ENCODE measurements at places on chromosomes 13 and 19.

DNA sequence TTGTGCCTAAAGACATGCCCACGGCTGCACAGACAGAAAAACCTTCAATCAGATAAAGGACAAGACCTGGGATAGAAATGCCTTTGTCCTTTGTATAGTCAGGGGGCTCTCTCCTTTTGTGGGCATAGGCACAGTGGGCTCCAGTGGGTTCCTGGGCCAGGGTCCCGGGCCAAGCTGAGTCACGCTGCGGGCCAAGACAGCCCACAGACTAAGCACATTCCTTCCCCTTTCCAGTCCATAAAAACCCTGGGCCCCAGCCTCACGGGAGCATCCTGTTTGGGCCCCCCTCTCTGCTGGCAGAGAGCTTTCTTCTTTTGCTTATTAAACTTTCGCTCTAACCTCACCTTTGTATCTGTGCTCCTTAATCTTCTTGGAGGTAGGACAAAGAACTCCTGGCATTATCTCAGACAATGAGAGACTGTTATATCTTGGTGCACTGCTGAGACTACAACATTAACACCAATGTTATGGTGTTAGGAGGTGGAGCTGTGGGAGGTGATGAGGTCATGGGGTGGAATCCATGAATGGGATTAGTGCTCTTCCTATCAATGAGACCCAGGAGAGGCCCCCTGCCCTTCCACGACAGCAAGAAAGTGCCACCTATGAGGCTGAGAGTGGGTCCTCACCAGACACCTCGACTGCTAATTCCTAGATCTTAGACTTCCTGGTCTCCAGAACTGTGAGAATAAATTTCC lies 20.8 kb upstream of the FBXL3 start:
- no peak for DNase-seq

- DNase-seq, result peak; percentile 6
These were observed 343.0 kb downstream of the PCDH9 start for GRCh38 chr13:66887088-66887487.

GRCh38 chr19:10419646-10420443 lies 493 bp upstream of the PDE4A start:
- DNase-seq, result no peak

DNA sequence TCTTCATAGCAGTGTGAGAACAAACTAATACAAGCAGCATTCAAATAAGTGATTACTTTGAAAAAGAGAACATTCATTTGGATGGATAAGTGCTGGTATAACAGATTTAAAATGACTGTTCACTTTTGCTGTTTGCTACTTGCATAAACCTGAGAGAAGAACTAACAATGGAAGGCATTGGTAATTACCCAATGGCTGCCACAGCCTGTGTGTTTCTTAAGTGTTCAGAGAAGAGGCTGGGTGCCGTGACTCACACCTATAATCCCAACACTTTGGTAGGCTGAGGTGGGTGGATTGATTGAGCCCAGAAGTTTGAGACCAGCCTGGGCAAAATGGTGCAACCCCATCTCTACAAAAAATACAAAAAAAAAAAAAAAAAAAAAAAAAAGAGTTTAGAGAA lies 4.9 kb upstream of the TEX26 start:
- no peak for DNase-seq

- DNase-seq, result peak; percentile 82
These were observed 900.1 kb downstream of the PCDH9 start for GRCh38 chr13:66329988-66330451.

GRCh38 chr13:97233499-97233898 lies 11.4 kb downstream of the MBNL2 start:
- no peak for DNase-seq

DNA sequence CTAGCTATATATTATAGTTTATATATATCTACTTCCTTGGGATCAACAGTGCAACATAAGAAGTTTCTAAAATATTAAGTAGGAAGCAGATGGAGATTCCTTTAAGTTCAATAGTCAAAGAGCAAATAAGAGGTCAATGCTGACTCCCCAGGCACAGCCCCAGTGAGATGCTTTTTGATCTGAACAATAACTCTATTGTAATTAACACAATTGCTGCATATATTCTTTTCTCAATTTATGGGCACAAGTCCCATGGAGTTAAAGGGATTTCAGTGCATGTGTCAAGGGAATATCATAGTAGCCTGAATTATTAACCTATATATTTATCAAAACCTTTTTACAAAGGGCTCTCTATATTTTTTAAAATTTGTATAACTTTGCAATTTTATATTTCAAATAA lies 180.8 kb downstream of the SPRY2 start:
- no peak for DNase-seq

DNA sequence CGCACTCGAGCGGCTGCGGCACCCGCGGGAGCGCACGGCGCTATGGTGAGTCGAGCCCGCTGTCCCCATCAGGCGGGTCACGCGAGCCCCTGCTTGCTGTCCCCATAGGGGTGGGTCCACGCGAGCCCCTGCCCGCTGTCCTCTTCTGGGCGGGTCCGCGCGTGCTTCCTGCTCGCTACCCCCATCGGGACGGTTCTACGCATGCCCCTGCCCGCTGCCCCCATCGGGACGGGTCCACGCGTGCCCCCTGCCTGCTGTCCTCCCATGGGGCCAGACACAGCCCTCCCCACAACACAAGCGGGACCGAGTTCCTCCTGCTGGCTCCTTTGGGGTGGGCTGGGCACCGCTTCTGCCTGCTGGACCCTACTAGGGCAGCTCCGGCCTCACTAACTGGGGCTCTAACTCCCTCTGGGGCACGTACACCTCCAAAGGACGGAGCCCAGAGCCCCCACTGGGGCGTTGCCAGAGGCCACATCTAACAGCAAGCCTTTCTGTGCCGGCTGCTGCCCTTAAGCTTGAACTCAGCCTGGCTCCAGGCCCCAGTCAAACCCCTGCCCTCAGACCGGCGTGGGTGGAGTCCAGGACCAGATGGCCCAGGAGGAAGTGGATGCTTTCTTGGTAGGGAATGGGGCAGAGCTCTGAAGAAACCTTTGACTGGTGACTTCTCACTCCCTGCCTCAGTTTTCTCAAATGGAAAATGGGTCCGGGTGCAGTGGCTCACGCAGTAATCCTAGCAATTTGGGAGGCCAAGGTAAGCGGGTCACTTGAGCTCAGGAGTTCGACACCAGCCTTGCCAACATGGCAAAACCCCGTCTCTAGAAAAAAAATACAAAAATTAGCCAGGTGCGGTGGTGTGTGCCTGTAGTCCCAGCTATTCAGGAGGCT lies 722 bp downstream of the COLGALT1 start:
- DNase-seq, result peak; percentile 25

DNA sequence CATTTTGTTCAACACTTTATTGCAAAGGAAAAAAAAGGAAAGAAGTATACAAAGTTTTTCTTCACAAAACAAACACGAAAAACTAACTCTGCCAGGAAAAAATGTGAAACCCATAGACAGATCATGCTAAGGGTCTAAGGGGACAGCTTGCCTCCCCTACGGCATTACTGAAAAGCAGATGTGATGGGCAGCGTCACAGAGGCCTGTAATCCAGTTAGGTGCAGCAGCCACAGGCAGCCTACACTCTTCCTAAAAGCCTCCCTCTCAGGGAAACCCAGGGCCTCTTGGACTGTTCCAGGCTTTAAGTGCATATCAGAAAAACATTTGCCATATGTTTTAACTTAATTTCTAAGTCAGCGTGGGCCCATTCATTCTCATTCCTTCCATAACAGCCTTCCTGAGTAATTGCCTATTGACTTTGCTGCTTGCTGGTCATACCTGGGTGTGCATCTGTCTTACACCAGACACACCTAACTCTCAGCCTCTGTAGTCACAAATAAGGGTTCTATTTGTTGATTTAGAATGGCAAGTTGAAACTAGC lies 135.7 kb upstream of the SERP2 start:
- no peak for DNase-seq

DNA sequence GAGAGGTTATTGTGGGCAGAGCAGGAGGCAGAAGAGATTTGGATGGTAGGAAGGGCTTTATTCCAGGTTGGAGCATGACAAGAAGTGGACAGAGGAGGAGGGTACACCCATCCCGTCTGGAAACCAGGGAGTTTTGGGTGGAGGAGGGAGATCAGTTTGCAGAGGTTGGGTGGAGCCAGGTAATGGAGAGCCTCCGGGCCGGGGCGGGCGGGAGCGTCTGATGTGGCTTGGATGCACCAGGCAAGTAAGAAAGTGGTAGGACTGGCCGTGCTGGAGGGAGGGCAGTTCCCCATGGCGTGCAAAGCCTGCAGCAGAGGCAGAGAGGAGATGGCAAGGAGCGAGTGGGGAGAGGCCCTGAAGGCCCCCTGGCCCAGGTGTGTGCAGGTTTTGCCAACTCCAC lies 10.9 kb downstream of the IGFLR1 start:
- no peak for DNase-seq

- DNase-seq, result no peak
These were observed 12.5 kb downstream of the GJB6 start for GRCh38 chr13:20219577-20219976.

- no peak for DNase-seq
These were observed 1131.3 kb upstream of the ATXN8OS start for GRCh38 chr13:68976287-68976686.

GRCh38 chr13:110811771-110812120 lies 98.2 kb downstream of the ING1 start:
- DNase-seq, result no peak

- DNase-seq, result peak; percentile 14
These were observed 65.1 kb upstream of the ARHGEF7 start for GRCh38 chr13:111049791-111050538.

DNA sequence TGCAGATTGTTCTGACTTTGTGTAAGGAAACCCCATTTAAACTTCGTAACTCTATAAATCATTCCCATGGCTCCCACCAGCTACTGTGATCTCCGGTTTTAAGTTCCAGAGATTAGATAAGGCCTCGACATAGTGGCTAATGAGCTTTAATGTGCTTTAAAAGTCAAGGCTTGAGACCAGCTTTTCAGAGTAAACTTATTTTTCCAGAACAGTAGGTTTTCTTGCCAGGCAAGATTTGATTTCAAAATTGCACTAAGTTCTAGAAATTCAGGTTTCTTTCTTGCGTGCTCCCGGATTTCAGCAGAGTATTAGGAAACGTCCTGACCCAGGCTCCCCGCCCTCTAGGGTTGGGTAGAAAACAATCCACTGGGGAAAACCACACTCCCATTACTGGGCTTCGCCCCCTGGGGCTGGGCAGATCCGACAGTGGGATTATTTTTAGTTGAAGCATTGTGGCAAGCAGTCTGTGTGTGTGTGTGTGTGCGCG lies 43.3 kb downstream of the CRYL1 start:
- no peak for DNase-seq

- DNase-seq, result no peak
These were observed 1199.3 kb downstream of the PCDH17 start for GRCh38 chr13:58830841-58831240.

- no peak for DNase-seq
These were observed 38.7 kb upstream of the CYSLTR2 start for GRCh38 chr13:48615049-48615448.

- no peak for DNase-seq
These were observed 441.7 kb downstream of the IRS2 start for GRCh38 chr13:109344552-109345157.

- no peak for DNase-seq
These were observed 2.0 kb upstream of the TMEM221 start for GRCh38 chr19:17450264-17451075.

GRCh38 chr13:29572575-29572974 lies 22.9 kb downstream of the SLC7A1 start:
- DNase-seq, result no peak

- no peak for DNase-seq
These were observed 225.8 kb upstream of the SOX21 start for GRCh38 chr13:94938124-94938523.

DNA sequence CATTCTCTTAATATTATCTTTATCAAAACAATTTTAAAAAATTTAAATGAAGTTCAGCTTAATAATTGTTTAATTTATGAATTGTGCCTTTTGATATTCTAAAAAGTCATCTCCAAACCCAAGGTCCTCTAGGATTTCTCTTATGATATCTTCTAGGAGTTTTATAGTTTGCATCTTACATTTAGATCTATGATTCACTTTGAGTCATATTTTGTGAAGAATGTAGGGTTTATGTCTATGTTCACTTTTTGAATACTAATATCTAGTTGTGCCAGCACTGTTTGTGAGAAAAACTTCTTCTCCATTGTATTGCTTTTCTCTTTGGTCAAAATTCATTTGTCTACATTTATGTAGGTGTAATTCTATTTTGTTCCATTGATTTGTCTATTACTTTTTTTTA lies 1068.4 kb upstream of the SPRY2 start:
- DNase-seq, result no peak

DNA sequence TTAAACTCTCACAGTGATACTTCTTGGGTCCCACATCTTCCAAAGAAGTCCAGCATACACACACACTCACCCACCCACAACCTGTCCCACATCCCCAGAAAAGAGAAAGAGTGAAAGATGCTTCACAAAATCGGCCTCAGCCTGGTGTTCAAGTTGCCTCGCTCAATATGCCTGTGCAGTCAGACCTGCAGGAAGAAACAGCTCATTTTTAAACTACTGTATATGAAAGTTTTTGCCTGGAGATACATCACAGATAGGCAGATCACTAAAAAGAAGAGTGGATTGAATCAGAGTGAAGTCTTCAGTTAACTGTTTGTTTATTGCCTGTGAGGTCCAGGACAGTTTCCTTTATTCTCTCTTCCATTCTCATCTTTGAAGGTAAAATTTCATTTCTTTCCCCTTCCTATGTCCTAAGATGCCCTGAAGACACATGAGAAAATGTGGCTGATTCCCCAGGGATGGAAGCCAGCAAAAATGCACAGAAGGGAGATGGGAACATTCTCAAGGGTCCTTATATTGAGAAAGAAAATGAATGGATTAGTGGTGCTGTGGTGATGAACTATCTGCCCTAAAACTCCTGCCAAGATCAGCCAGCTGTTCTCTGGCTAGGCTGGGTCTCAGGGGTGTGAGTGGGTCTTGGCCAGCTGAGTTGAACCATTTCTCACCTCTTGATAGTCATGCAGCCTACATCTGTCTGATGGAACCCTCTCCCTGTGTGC lies 259.0 kb downstream of the ITGBL1 start:
- no peak for DNase-seq

DNA sequence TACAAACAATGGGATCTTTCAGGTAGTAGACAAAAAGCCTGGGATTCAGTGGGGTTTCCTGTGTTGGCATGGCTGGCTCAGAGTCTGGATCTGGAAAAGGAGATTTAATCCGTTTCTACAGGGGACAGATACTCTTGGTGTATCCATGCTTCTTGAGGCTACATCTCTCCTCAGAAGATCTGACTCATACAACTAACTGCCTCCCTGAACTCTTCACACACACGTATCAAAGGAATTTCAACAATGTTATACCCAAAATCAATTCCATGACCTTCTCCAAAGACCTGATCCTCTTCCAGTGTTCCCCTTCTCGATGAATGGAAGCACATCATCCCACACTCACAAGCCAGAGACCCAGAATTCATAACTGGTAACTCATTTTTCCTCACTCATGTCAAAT lies 435.3 kb upstream of the NBEA start:
- no peak for DNase-seq

- DNase-seq, result no peak
These were observed 60.6 kb downstream of the LNX2 start for GRCh38 chr13:27559719-27560118.

GRCh38 chr13:109148243-109148642 lies 518.8 kb downstream of the MYO16 start:
- DNase-seq, result no peak

Measured in NCI-H345 (cell line).